Stimulated activated CD4-positive, alpha-beta T cell treated with anti-CD3 and anti-CD28 coated beads, TNF-alpha, amount 100 ng/mL, for 1 hour (primary cell): ENCODE measurements at places on chromosomes 1 and 21.
A peak's percentile ranks its signal among the peaks of the same experiment; 100 is the strongest.

GRCh38 chr1:225737161-225737560, 40.5 kb upstream of the SRP9 start:
- no peak for DNase-seq

DNA sequence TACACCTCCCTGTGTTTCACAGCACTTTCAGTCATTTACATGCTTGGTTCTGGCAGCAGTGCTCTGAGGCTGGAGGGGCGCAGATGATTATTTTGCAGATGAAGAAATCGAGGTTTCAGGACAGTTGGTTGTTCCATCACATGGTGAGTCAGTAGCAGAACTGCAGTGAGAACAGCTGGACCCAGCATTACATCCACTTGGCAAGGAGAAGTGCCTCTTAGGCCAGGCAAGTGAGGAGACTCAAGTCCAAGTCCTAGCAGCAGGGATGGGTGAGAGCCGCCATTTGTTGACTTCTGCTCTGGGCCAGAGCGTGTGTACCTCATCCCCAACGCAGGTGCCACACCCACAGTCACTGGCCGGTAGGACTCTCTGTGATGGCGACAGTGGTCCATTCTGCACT, 26.8 kb upstream of the EPHA8 start:
- DNase-seq = no peak

DNA sequence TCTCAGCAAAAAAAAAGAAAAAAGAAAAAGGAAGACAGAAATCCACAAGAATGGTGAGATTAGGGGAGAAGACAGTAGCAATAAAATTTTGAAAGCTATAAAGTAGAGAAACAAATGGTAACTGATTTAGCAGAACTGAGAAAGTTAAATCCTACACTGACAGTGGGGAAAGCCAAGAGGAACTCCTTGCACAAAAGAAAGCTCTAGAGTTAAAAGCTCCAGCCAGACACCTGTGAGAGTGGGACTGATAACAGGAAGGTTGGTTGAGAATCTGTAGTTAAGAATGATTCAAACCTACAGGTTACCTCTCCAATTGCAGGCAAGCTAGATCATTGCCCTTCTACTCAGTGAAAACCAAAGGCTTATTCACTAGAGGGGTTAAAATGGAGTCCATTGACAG, 23.6 kb downstream of the FBXO28 start:
- DNase-seq = no peak

DNA sequence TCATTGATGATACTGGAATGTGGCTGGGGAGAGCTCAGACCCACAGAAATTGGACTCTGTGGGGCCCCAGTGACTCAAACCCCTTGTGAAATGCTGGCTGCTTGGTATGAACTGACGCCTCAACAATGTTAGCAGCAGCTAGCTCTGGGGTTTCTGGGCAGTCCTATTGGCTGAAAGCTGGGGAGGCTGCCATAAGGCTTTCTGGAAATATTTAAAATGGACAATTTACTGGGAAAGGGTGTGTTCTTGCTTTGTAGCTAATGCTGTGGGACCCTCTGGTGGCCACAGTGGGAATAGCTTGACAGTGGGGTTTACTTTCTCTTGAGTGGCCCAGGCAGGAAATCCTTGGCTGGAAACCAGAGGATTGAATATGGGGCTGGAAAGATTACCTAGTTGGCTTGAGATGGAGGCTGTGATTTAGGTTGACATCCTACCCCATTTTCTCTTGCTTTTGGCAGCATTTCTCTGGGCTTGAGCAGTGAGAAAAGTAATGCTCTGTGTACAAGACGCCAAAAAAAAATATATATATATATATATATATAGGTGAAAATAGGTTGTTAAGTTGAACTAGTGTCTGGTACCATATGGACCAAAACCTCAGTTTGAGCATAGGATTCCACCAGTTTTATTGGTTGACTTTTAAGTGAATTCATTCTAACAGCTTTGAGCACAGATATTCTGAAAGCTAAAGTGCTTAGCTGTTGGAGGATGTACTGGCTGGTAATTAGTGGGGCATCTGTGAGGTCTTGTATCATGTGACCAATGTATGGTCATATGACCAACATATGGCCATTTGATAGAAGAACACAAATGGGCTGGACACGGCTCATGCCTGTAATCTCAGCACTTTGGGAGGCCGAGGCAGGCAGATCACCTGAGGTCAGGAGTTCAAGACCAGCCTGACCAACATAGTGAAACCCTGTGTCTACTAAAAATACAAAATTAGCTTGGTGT, 8.2 kb upstream of the S100A10 start:
- peak; percentile 54 for DNase-seq

- DNase-seq = no peak
Observed at GRCh38 chr1:23403038-23403336, 21.6 kb downstream of the TCEA3 start.

DNA sequence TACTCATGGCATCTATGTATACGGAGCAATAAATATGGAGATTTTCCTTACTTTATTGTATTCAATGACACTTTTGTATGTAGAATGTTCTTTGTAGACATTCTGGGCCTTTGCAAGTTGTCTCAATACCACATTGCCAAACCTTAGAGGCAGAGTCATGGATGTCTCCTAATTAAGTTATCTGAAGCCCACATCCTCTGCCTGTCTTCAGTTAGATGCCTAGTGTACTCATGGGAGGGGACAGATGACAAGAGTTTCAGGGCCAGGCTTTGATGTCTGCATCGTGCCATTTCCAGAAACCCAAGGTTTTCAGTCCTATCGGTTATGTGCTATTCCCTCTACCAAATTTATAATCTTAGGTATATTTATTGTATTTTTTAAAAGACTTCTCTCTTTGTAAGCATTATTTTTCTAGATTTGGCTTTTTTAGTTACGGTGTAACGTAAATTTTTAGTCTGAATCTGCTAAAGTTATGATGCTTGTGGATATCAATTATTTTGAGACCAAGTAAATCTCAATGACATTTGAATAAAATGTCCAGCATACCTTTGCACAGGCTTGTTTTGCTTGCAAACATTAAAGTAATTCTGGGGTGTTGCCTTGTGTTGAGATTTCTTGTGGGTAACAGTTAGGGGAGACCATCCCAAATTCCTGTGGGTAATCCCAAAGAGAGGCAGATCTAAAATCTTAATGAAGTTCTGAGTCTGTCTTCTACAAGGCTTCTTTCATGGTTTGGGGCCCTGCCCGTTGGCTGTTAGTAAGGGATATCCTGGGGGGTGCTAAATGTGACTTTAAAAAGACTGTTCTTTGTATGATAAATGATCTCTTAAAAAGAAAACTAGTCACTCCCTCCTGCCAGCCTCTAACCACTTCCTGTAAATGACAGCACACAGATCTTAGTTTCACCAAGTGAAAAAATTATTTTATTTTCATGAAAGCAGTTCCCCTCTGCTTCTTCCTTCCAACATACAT, 8.0 kb upstream of the MACF1 start:
- no peak for DNase-seq

DNA sequence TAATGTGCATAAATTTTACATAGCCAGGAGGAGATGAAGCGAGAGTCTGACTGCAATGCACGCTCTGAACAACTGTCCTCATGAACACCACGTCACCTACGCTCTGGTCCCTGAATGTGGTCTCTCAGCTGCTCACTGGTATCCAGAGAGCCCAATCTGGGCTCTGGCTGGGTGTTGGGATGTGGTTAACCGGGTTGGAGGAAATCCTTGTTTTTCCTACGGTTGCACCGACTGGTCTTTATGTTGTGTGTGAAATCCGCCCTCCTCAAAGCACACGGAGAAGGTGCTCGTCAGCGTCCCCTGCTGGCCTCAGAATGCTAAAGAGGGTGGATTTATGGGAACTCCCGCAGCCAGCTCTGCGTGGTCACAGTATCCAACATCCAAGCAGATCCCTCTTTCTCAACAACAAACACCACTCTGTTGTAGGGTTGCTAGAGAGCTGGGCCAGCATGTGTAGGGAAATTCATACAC, 51.8 kb upstream of the FAM89A start:
- DNase-seq = peak; percentile 3
